ENCODE measurements at places on chromosomes 2 and 18.

GRCh38 chr18:404061-404636 is 96.4 kb downstream of the COLEC12 start:
- no peak for DNase-seq

- DNase-seq, result no peak
These were observed 59.8 kb downstream of the NDUFA10 start for GRCh38 chr2:239965318-239965717.

DNA sequence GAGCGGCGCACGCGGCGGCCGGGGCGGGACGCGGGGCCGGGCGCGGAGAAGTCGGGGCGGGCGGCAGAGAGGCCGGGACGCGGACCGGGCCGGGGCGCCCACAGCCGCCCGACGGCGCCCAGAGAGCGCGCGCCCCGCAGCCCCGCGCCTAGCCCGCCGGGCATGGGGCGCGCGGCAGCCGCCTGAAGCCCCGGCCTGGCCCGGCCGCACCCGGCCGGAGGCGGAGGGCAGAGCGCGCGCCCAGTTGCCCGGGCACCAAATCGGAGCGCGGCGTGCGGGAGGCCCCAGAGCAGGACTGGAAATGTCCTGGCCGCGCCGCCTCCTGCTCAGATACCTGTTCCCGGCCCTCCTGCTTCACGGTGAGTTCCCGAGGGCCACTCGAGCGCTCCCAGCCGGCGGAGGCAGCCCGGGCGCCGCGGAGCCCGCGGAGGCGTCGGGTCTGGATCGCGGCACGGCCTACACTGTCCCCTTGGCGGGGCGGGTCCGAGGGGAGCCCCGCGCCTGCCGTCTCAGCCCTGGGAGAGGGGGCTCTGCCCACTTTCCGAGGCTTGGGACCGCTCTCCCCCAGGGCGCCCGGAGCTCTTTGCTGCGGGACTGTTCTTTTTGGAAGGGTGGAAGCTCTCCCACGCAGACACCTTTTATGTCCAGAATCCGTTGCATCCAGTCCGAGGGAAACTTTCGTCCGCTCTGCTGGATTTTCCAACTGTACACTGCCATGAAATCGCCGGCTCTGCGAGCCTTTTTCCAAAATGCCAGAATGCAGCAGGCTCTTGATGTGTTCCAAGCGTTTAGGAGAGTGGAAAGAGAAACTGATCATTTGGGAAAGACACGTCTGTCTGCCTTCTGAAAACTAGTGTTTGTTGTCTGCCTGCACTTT is 484 bp downstream of the APCDD1 start:
- no peak for DNase-seq

- no peak for DNase-seq
These were observed 6.8 kb downstream of the THUMPD2 start for GRCh38 chr2:39772086-39772811.

DNA sequence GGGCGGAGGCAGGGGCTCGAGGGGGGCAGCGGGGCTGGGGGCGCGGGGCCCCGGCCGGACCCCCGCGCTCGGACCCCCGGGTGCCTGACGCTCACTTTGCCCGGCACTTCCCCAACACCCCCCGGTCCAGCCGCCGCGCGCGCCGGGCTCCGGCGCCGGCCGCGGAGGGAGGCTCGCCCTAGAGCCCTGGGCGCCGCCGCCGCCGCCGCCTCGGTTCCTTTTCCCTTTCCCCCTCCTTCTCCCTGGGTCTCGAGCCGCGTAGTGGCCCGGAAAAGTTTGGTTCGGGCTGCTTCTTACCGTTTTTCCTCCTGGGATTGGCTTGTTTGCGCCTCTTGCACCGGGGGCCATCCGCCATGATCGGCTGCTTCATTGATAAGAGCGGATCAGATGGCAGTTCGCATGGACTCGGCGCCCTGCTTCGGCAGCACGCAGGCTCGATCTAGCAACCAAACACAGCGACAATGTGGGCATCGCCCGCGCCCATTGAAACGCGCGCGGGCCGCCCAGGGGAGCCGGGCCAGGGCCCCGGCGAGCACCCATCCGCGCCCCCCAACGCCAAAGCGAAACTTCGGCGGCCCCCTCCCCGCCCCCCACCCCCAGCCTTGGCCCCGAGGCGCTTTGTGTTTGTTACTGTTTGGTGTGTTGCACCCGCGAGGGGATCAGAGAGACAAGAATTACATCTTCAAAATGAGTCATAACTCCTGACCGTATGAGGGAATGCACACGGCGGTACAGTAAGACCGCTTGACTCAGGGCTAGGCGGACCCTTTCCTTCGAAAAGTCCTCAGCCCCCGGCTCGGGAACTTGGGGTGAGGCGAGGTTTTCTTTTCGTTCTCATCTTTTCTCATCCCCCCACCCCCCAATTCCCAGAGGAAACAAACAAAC is 2.7 kb downstream of the ZEB2 start:
- no peak for DNase-seq

Data from cortex of kidney (tissue), 1 donor.